ENCODE measurements at places on chromosomes 3 and 15. TPM values are rescaled to one million over a fixed set of nuclear protein-coding genes. Genes with fewer than 3 reads are reported as not detected.

- DNase-seq, result no peak
- H3K27ac ChIP-seq, result no peak overlapping the region
Measured at GRCh38 chr3:196232154-196232881, 16.0 kb downstream of the SLC51A start.

DNA sequence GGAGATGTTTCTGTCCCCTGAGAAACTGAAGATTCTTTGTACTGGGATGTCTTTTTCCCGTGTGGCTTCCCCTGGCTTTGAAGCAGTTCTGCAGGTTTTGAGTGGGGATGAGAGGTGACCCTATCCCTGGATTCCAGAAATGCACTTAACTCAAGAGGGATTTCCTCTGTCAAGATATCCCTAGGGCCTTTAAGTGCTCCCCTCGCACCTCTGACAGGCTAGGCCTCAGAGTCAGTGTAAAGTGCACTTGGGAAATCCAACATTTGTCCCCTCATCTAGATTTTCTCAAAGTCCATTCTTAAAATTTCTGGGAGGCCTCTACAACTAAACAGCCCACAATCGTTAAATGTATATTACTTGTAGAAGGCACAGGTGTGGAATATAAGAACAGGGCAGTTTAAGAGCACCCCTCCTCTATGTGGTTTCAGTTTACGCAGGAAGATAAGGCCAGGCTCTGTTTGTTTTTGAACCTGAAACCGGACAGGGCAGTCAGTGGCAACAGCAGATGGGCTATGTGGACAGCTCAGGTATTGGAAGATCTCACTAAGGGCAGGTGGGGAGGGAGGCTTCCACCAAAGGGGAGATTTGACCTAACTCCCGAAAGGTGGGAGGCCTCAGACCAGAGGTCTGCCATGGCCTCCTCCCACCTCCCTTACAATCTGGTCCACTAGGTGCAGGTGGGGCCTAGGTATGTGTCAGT, 4.8 kb downstream of the C3orf52 start:
- H3K4me1 ChIP-seq, result no peaks in the 10 kb centered on the region
- peak overlapping the region; percentile 71 for H3K4me3 ChIP-seq
- H3K27me3 ChIP-seq, result no peaks in the 10 kb centered on the region
- peak overlapping the region; percentile 51 for H3K27ac ChIP-seq
- no peaks in the 10 kb centered on the region for H3K36me3 ChIP-seq

DNA sequence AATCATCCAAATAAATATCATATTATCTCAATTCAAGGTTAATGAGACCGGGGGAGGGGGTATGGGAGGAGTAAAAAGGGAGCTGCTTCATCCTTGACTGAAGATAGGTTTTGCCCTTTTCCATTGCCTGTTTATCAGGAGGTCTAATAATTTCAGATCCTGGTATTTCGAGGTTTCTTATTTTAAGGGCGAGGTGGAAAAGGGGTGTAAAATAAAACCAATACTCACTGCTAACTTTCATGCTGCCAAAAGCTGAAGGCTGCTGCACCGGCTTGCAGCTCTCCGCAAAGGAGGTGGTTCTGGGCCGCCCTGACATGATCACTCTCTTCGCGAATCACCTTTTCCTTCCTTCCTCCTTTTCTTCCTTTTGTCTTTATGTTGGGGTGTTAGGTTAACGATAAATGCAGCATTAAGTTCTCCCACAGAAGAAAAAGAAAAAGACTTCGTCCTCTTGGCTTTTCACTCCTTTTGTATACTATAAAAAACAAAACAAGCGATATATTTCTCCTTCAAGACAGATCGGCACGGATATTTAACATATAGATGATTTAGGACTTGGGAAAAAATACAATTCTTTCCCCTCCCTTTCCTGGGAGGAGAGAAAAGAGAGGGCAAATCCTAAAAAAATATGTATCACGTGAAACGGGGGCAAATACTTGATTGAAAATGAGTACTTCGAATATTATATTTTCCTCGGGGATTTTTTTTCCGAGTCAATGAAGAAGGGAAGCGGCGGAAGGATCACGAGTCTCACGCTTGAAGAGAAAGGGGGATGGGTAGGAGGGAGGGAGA, 932 bp downstream of the GSK3B start:
- no peaks in the 10 kb centered on the region for H3K36me3 ChIP-seq
- DNase-seq, result no peak
- H3K27me3 ChIP-seq, result no peaks in the 10 kb centered on the region

GRCh38 chr3:196546537-196546936, 21.8 kb downstream of the WDR53 start:
- H3K4me1 ChIP-seq, result no peaks in the 10 kb centered on the region
- H3K4me3 ChIP-seq, result no peak overlapping the region
- no peaks in the 10 kb centered on the region for H3K27me3 ChIP-seq
- H3K27ac ChIP-seq, result no peak overlapping the region
- H3K36me3 ChIP-seq, result no peaks in the 10 kb centered on the region

- peak overlapping the region; percentile 69 for H3K27ac ChIP-seq
- no peak for DNase-seq
- no peak overlapping the region for H3K4me3 ChIP-seq
- H3K27me3 ChIP-seq, result no peaks in the 10 kb centered on the region
Measured at GRCh38 chr3:58471025-58471887, 20.6 kb upstream of the KCTD6 start.

- H3K4me3 ChIP-seq, result no peak overlapping the region
- peak; percentile 27 for DNase-seq
- H3K36me3 ChIP-seq, result no peaks in the 10 kb centered on the region
- H3K27me3 ChIP-seq, result no peaks in the 10 kb centered on the region
Measured at GRCh38 chr15:42800731-42801474, 64.0 kb upstream of the CDAN1 start.

DNA sequence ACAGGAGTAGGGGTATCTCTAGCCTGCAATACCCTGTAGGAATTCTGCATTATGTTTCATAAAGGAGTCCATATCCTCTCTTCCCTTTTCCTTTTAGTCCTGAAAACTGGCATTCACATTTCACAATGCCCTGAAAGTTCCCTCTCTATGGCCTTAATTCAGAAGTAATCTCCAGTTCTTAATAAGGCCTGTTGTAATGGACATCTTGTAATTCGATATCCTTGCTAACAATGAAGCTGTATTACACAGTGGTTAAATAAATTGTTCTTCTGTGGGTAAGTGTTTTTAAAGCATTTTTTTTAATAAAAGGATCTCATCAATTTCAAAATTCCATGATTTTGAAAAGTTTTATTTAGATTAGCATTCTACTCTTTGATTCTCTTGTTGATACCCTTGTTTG, 34.3 kb upstream of the NEO1 start:
- no peak for DNase-seq
- no peaks in the 10 kb centered on the region for H3K4me1 ChIP-seq
- H3K27ac ChIP-seq, result no peak overlapping the region

DNA sequence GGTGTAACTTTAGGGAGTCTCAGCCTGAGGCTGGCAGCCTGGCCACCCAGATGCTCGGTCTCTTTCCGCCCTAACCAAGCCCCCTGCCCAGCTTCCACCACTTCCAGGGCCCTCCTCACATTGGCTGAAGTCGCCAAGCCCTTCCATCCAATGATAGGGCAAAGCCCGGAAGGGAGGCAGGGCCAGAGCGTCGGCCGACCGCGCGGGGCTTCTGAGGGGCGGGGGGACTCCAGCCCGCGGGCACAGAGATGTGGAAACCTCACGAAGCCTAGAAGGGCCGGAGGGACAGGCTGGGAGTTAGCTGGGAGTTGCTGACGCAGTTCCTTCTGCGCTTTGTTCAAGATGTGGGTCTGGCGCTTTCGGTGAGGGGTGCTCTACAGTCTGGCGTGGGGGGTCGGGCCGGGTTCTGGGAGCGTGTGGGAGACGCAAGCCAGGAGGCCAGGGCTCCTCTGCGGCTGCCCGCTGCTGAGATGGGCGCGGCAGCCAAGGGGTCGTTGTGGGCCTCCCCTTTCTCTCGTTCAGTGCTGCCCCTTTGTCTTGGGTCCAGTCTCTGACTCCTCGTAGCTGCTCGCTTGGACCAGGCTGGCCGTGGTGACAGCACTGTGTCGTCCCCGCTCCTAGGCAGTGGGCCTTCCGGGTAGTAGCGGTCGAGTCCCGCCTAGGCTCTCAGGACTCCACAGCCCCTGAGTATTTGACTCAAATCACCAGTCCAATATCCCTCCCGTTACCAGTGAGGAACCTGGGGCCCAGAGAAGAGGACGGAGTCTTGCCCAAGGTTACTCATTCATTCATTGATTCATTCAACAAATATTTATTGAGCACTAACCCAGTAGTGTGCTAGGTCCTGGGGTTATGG, at the start of gene ZNF660:
Gene ZNF660, plus strand, starts transcription at position 319 of the 856 bp plus-strand sequence. CDS start 9,230 bp downstream, outside the sequence.
- no peak within 1 kb of the TSS for H3K27ac ChIP-seq
- peak within 1 kb of the TSS; percentile 53 for H3K4me3 ChIP-seq
- H3K27me3 ChIP-seq, result no peaks in the 10 kb centered on the region
- no peaks in the 10 kb centered on the region for H3K36me3 ChIP-seq
- no peaks in the 10 kb centered on the region for H3K4me1 ChIP-seq
- peak; percentile 64 for DNase-seq

- no peak for DNase-seq
- H3K27me3 ChIP-seq, result no peaks in the 10 kb centered on the region
- H3K4me1 ChIP-seq, result no peaks in the 10 kb centered on the region
- no peak overlapping the region for H3K4me3 ChIP-seq
- no peak overlapping the region for H3K27ac ChIP-seq
Measured at GRCh38 chr3:186552408-186553031, 8.3 kb upstream of the CRYGS start.

DNA sequence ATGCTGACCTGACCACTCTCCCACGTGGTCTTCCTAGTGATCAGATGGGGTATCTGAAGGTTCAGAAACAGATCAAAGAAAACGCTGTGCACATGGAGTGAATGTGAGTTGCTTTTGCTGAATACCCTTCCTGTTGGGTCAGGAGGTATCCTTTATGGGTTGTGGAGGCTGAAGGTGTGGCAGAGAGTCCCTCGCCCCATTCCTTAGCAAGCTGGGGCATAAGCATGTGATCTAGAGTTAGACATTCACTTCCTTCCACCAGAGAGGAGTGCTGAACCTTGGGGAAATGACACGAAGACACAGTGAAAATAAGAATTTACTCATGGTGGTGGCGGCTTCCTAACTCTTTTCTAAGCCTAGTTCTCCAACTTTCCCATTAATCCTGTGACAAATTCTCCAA, 27.8 kb upstream of the SPTBN5 start:
- peak; percentile 30 for DNase-seq
- H3K4me3 ChIP-seq, result no peak overlapping the region
- no peaks in the 10 kb centered on the region for H3K36me3 ChIP-seq
- H3K27ac ChIP-seq, result no peak overlapping the region
- peaks cover 54% of the 10 kb centered on the region for H3K4me1 ChIP-seq

ARHGAP31 gene
- total RNA-seq, result 3.1 TPM

ROPN1 gene
- total RNA-seq, result not detected

All from pancreas (tissue), 10 donors.